ENCODE measurements at places on chromosomes 3 and 15. TPM values are rescaled to one million over a fixed set of nuclear protein-coding genes. Genes with fewer than 3 reads are reported as not detected.

TRIM42 gene
- not detected for total RNA-seq

FOXB1 gene
- not detected for total RNA-seq

TRPM1 gene
- total RNA-seq = 0.16 TPM

KCNMB3 gene
- 1.7 TPM for total RNA-seq

SLC22A14 gene
- not detected for total RNA-seq

GOLGA6A gene
- not detected for total RNA-seq

MORC1 gene
- not detected for total RNA-seq
